ENCODE measurements at places on chromosomes 4 and X.
A peak's percentile ranks its signal among the peaks of the same experiment; 100 is the strongest.

GRCh38 chr4:107993969-107994368, 4.3 kb downstream of the HADH start:
- DNase-seq, result no peak

DNA sequence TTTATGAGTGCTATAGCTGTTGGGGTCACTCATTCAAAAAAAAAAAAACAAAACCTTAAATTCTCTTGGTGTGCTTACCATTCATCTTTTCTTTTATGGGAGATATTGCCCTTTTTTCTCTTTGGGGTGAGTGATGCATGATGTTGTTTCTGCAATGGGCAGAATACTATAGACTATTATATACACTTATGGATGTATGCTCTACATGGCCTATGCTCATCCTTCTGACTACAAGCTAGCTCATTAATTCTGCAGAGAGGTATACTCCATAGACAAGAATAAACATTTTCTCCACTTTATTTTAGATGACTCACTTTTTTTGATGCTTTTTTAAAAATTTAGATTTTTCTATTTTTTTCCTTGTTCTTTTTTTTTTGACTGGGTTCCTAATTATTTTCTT, 160.3 kb upstream of the ANK2 start:
- no peak for DNase-seq

DNA sequence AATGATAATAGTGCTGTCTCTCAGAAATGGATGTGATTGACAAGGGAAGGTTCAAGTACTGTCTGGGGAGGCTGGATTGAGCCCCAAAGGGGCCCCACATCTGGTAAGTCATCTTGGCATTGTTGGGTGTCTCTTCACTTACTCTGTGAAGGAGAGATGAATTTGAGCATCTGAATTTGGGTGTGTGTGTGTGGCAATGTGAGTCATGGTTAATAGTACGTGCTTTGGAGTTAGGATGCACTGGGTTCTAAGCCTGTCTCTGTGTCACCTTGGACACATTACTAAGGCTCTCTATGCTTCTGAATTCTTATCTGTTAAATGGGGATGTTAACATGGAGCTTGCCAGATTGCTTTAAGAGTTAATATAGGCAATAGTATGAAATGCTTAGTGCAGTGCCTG, 80.4 kb downstream of the FRAS1 start:
- no peak for DNase-seq

- DNase-seq, result no peak
These were observed 579.7 kb downstream of the SPRY1 start for GRCh38 chr4:123976285-123976684.

GRCh38 chrX:88735835-88736234, 11.2 kb upstream of the CPXCR1 start:
- no peak for DNase-seq

- DNase-seq, result no peak
These were observed 64.6 kb downstream of the ZAR1 start for GRCh38 chr4:48554606-48555005.

DNA sequence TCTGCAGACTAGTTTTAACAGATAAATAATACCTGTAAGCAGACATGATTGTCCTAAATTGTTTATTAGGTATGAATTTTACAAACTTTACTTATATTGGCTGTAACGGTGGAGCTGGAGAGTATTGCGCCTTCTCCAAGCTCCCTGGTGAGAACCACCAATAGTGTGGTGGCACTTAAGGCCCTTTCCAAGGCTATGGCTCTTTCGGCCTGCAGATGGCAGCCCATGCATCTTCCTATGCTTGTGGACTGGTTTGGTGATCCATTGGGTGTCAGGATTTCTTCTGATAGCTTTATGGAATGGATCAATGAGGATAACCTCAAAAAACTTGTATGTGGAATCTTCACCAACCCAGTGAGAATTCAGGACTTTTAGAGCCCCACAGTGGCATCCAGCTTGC, 7.8 kb downstream of the LARP1B start:
- no peak for DNase-seq

DNA sequence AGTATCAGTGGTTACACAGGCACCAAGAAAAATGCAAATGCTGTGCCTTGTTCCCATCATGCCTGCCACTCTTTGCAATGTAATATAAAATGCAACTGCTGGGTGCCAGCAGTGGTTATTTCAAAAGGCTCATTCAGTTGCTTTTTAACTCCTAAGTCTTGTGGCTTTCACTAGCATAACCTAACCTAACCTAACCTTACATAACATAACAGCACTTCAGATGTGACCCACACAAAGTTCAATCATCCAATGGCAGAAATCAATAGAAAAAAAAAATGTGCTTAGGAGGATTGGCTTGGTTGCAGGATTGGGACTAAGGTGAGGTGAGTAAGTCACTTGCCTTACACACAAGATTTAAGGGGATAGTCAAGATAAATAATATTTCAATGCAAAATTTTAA, 60.2 kb upstream of the VMA21 start:
- no peak for DNase-seq

DNA sequence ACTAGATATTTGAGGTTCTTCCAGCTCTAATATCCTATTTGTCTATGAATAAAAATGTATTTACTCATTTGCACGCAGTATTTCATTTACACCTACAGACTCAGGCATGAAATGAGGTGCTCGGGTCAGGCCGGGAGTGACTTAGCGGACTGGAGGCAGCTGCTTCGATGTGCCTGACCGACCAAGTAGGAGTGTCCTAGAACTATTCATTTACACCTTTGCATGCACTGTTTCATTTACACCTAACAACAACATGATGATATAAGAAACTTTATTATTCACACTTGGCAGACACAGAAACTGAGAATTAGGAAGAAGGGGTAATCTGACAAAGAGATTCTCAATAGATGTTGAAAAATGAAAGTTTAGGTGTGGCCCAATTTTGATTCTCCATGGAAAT, 28.7 kb upstream of the FAT1 start:
- DNase-seq, result no peak

GRCh38 chrX:118740276-118740889, 13.0 kb downstream of the IL13RA1 start:
- no peak for DNase-seq

- no peak for DNase-seq
These were observed 204.8 kb upstream of the NUDT6 start for GRCh38 chr4:123127218-123127617.

- DNase-seq, result no peak
These were observed 10.2 kb upstream of the LONRF3 start for GRCh38 chrX:118964252-118964651.

GRCh38 chrX:71107762-71108360, 1.3 kb upstream of the CXorf65 start:
- peak; percentile 61 for DNase-seq

DNA sequence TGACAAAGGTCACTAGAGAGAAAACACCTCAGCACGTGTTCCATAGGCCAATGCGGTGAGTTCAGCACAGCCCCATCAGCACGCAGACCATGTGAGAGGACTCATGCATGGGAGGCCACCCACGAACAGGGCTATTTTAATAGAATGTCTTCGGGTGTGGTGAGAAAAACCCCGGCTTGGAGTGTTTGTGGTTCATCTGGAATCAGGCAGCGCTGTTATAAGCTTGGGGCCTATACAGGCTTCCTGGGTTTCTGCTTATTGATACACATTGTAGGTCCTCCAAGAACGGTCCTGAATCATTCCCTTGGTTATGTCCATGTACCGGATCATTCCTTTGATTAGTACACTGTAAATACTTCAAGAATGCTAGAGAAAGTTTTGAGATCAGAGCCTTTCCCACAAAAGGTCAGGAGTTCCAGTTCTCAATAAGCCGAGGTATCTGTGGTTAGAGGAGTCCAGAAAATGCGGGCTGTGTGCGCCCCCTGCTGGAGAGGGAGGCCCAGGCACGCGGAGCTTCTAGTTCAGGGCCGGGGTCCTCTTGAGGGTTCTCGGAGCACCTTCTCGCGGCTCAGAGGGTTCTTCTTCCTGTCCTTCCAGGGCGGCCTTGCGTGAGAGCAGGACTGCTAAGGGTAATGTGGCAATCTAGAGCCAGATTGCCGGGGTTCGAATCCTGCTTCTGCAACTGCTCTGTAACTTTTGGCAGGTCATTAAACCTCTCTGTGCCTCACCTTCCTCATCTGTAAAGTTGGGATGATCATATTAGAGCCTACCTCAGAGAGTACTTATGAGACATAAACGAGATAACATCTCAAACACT, 51.8 kb downstream of the TLR10 start:
- DNase-seq, result peak; percentile 76

DNA sequence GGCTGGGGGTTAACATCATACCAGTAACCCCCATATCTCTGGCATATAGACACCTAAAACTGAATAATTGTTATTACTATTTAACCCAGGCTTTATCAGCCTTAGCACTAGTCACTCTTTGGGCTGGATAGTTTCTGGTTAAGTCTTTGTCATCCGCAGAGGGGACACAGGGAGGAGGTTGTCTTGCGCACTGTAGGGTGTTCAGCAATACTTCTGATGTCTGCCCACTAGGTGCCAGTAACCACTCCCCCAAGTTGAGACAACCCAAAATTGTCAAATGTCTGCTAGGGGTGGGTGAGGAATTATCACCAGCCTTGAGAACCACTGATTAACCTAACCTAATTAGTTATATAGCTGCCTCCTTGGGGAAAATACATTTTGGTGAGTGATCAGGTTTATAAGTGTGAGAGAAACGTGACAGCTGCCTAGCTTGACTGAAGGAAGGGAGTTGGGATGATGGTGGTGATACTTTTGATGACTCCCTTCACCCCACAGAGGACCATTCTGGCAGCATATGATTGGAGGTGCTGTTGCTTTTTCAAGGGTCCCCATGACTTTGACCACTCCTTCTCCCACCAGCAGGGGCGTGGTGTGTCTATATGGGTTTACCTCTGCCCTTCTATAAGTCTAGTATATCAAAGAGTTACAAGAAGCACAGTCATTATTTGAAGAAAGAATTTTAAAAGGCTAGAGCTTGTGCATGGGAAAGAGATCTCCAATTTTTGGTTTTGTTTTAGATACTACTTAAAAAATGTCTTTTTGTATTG, 140.9 kb downstream of the STIM2 start:
- no peak for DNase-seq

GRCh38 chr4:15719506-15719905, 16.6 kb downstream of the BST1 start:
- no peak for DNase-seq

DNA sequence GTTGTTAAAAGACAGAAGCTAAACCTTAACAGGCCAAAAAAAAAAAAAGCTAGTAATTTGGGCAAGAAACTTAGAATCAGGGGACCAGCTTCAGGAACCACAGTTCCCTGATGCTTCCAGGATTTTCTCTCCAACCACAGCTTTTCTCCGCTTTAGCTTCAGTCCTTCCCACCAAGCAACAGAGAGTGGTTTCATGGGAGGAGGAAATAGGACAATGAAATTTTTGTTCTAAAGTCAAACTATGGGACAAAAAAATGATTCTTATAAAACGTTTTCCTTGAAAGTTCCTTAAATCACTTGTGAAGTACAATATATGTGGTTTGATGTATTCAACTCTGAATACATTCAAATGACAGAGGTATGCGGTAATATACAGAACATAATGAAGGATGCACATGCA, 71.0 kb upstream of the DHX15 start:
- DNase-seq, result no peak

GRCh38 chrX:11341274-11342201, 48.3 kb downstream of the AMELX start:
- DNase-seq, result no peak

DNA sequence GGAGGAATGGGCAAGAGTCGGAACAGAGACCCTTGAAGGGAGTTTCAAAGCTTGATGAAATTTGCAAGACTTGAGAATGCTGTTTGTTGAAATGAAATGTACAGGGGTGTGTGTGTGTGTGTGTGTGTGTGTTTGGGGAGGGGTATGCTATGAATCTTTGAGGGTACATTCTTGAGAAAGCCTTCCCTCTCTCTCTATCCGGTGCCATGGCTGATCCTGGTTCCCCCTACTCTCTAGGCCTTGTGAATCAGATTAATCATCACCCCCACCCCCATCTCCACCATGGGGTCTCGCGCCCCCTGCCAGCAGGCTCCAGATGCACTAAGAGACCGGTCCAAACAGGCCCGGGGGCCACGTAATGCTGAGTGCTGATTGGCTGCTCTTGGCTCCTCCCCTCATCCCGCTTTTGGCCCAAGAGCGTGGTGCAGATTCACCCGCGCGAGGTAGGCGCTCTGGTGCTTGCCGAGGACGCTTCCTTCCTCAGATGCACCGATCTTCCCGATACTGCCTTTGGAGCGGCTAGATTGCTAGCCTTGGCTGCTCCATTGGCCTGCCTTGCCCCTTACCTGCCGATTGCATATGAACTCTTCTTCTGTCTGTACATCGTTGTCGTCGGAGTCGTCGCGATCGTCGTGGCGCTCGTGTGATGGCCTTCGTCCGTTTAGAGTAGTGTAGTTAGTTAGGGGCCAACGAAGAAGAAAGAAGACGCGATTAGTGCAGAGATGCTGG, at the start of gene HTR2C:
HTR2C (plus strand) TSS at position 441 of the 729 bp plus-strand sequence. CDS start 142,851 bp downstream, outside the sequence.
- no peak for DNase-seq

DNA sequence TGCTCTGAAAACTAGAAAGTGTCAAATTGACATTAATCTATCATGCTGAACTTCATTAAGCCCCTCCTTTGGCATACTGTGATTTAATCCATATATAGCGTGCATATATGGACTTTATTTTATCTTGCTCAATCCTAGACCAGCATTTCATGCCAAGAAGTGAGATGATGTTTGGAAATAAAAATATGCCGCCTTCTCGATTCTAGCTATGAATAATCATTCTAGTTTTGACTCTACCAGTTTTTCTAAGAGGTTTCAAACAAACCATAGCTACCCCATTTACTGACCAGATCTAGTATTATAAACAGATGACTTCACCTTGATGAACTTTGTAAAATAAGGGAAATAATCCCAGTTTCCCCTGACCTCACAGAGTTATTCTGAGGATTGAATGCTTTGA, 95.0 kb downstream of the ARX start:
- no peak for DNase-seq

DNA sequence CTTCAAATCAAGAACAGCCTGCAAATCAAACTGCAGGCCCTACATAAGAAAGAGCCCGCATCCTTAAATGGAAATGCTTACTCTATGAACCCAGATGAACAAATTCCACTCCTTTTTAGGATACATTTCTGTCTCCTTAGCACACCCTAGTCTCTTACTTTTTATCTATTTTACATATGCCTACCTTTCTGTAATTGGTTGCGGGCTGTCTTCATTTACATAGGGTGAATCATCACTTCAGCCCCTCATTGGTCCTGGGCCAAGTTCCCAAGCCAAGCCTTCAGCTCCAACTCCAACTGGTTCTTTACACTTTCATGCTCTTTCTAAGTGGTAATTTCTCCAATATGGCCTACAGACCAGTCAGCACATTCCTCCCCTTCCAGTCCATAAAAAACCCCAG, 219.3 kb downstream of the TRAM1L1 start:
- no peak for DNase-seq

GRCh38 chr4:147447786-147448185, 33.1 kb upstream of the EDNRA start:
- no peak for DNase-seq

- DNase-seq, result no peak
These were observed 43.2 kb upstream of the SLC10A4 start for GRCh38 chr4:48439988-48440387.

- DNase-seq, result no peak
These were observed 10.8 kb upstream of the CITED1 start for GRCh38 chrX:72316408-72317110.

- no peak for DNase-seq
These were observed 2.4 kb upstream of the SETD7 start for GRCh38 chr4:139558235-139559088.

- no peak for DNase-seq
These were observed 28.6 kb upstream of the ZCCHC4 start for GRCh38 chr4:25283948-25284347.

Data from CD4-positive, alpha-beta memory T cell (primary cell).